ENCODE measurements at places on chromosomes 4 and X.

DNA sequence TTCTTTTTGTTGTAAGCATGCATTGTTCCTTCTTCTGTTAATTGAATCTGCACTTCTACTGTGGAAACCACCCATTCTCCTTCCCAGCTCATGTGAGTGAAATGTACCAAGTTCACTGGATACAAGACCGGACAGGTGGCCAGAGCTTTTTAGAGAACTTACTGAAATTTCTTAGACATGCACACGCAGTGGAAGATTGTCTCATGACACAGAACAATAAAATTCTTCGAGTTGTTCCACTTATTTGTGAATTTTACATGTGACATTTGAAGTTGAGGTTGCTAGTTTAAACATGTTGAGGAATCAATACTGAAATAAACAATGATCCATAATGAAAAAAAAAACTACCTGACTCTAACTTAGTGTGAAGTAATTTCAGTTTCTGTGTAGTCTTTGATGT, 568.0 kb downstream of the TECRL start:
- DNase-seq = no peak

GRCh38 chr4:25677157-25677556, 21.5 kb downstream of the SLC34A2 start:
- DNase-seq = no peak

GRCh38 chr4:123163501-123163900, 233.1 kb upstream of the SPRY1 start:
- DNase-seq = no peak

DNA sequence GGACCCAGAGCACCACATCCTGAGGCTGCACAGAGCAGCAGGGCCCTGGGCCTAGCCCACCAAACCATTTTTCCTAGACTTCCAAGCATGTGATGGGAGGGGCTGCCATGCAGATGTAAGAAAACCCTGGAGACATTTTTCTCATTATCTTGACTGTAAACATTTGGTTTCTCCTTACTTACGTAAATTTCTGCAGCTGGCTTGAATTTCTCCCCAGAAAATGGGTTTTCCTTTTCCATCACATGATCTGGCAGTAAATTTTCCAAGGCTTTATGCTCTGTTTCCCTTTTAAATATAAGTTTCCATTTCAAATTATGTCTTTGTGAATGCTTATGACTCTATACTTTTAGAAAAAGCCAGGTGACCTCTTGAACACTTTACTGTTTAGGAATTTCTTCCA, 945.9 kb upstream of the NDST4 start:
- no peak for DNase-seq

- DNase-seq = no peak
Measured at GRCh38 chrX:139083191-139083590, 371.7 kb upstream of the FGF13 start.

DNA sequence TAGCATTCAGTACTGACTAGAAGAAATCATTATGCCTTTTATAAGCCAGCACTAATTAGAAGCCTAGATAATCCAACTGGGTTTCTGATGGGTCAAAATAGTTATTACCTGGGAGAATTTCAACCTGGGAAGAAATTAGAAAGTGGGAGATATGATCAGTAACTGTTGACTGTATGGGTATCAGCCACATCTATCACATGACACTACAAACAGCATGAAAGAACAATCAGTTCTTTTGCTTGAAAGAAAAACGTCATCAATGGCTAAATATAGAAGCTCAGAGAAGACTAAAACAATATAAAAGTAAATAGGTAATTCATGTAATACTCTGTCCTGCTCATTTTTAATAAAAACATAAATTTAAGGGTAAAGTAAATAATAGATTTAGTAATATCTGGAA, 145.1 kb downstream of the CAMK2D start:
- DNase-seq = no peak

- peak; percentile 30 for DNase-seq
Measured at GRCh38 chrX:41275661-41276609, 58.0 kb upstream of the DDX3X start.

GRCh38 chrX:20005883-20006282, 15.0 kb upstream of the BCLAF3 start:
- DNase-seq = no peak

DNA sequence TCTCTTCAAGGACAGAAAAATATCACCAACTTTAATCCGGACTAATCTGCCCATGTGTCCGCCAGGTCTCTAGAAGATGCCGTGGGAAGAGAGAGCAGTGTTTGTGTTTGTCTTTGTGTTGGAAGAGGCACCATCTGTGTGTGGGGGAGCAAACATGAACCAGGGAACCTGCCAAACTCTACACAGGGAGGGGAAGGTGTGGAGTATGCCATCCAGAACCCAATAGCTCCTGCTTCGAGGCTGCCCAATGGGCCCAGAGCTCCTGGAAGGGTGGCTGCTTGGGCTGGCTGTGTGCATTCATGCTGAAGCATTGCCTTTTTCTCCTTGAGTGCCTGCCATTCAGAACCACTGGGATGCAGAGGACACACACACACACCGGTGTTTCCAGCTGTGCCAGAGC, 536.2 kb downstream of the MID1IP1 start:
- no peak for DNase-seq
